ENCODE measurements at places on chromosomes 3 and 15. TPM values are rescaled to one million over a fixed set of nuclear protein-coding genes. Genes with fewer than 3 reads are reported as not detected.

WNT5A gene
- 34.6 TPM for total RNA-seq

- DNase-seq: no peak
These were observed 869 bp downstream of the ACSBG1 start for GRCh38 chr15:78233496-78233895.

FBXL22 gene
- total RNA-seq: 0.10 TPM

GRCh38 chr3:18405141-18405540, 20.0 kb downstream of the SATB1 start:
- no peak for DNase-seq

DNA sequence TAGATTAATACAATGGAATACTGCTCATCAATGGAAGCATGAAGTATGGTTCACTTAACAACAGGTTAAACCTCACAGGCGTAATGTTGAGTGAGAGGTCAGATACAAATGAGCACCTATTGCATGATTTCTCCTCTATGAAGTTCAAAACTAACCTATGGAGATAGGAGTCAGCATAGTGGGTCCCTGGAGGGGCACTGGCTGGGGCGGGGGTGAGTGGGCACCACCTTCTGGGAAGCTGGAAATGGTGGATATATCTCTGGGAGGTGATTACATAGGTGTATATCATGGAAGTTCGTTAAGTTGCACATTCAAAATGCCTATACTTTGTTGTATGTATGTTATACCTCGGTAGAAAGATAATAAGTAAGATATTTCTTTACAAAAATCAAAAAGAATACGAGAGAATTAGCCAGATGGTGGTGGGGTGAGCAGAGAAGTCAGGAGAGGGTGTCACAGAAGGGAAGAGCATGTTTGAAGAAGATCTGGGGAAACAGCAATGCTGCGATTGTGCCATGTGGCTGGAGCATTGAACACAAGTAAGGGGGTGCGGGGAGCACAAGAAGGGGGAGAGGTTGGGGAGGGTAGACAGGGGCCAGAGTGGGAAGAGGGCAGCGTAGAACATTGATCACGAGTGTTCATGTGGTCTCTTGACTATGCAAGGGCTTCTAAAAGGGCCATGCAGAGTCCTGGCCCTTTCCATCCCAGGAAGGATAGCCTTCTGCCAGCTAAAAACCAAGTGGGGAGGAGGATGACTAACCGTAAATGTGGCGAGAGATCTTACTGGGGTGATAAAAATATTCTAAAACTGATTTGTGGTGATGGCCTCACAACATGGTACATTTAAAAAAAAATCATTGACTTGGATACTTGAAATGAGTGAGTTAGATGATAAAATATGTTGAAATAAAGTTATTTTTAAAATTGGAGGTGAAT, 30.2 kb downstream of the ITGA11 start:
- DNase-seq: no peak

- DNase-seq: peak; percentile 43
These were observed 353.9 kb upstream of the KCNMB2 start for GRCh38 chr3:178182337-178182779.

DNA sequence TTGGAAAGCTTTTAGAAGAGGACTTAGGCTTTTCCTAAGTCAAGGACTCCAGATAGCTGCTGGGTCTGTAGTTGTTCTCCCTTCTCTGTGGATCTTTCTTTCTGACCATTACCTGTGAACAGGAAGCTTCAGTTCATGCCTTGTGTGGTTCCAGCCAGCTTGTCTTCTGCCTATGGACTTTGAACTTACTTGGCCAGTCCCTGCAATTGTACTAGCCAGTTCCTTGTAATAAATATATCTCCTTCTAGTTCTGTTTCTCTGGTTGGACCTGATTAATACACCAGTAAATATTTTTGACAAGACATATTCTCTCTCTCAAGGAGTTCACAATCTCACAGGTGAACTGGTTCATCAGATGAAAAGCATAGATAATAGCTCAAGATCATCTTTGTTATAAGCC, 341.3 kb upstream of the DPPA4 start:
- no peak for DNase-seq

TEX55 gene
- total RNA-seq: 0.10 TPM

Data from SJCRH30 (cell line).